ENCODE measurements at places on chromosomes 11 and 22.

DNA sequence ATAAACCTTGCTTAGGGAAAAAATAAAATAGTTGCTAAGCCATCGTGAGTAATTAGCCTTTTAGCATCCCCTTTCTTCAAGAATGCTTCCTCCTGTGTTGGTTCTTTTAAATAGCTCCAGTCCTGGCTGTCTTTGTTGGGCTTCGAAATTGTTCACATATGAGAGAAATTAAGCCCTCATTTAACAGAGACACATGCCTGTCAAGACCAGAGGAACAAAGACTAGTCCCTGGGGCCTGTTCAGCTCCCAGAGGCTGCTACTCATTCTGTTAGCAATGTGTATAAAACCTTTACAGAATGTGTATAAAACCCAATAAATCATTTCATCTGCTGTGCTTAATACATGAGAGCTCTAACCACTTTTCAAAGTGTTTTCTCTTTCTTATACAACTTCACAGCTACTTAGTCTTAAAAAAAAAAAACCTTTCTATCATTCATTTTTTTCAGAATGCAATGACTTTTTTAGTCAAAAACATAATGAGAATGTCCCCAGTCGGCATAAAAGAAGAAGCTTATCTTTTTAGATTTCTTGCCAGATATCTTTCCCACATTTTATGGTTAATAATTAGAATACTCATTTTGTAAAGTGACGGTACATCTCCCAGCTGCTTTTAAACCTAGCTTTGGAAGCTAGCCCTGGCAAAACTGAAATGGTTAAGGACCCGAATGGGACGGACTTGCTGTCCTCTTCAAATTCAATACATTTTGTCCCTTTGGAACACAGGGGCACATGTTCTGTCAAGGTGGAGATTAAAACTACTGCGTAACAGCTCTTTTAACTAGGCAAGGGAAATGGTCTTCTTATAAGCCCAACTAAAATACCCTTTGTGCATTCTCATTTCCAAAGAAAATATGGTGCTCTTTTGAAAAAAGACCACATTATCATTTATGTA is 186.1 kb downstream of the SOX6 start:
- no peak for DNase-seq

DNA sequence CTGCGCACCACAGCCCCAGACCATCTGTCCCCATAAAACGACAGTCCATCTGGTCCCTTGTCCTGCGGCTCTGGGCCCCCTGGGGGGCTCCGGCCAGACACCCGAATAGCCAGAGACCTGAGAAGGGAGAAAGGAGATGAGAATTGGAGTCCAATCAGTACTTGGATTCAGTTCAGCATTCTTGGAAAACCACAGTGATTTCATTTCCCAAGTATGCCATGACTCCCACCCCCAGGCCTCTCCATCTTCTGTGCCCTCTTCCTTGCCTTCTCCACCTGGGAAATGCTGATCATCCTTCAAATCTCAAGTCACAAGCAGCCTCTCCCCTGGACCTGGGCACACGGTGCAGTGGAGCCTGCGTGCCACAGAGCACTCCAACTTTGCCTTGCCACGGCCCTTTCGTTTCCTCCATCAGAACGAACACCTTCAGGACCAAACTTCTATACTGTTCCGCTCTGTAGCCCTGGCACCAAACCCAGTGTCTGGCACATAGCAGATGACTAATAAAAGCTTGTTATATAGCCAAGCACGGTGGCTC is 10.9 kb upstream of the MFNG start:
- DNase-seq = no peak

- DNase-seq = no peak
Measured at GRCh38 chr11:78205256-78205655, 16.5 kb downstream of the USP35 start.

DNA sequence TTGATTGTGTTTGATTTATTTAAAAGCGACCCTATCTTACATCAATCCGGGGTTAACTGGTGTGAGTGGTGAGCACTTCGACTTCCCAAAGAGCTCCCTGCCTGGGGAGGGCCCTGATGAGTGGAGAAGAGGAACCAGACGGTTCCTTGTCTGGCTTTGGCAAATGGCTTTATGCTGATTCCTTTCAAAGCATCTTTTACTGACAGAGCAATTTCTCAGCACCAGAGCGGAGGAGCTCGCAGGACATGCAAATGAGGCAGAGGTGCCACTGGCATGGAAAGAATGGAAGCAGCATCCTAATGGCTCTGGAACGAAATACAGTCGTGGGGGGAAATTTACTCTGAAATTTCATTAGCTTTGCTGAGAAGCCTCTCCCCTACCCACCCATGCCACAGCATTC is 410.9 kb upstream of the B3GAT1 start:
- no peak for DNase-seq

DNA sequence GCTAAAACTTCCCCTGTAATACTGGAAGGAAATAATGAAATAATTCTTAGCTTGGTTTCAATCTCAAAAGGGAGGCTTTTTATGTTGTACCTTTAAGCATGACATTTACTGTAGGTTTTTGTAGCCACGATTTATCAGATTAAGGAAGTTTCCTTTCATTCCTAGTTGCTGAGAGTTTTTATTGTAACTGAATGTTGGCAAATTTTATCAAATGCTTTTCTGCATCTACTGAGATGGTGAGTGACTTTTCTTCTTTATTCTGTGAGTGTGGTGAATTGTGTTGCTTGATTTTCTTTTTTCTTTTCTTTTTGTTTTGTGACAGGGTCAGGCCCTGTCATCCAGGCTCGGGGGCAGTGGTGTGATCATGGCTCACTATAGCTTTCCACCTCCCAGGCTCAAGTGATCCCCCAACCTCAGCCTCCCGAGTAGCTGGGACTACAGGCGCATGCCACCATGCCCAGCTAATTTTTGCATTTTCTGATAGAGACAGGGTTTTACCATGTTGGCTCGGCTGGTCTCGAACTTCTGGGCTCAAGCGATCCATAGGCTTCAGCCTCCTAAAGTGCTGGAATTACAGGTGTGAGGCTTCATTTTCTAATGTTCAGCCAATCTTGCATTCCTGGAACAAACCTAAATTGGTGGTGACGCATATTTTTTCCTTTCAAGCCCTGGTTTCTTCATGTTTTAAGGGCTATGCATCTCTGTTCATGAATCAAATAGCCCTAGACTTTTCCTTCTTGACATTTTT is 26.2 kb downstream of the SUSD2 start:
- DNase-seq = no peak

- DNase-seq = peak; percentile 90
Measured at GRCh38 chr22:24471570-24471969, 23.6 kb upstream of the UPB1 start.

DNA sequence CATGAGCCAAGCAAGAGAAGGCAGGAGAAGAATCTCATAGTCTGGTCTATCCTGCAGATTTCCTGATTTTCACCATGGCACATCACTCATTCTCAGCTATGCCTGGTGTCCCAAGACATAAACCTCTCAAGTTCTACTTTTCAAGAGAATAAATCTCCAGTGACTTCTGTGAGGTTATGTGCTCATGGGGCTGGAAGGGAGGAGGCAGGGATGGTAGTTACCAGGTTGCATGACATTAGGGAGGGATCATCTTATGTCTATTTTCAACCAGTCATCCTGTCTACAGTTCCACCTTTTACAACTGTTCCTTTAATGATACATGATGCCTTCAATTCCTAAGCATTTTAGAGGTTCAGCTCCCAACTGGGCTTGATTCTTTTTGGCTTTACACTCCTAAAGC is 297.7 kb downstream of the SOX6 start:
- DNase-seq = no peak
